ENCODE measurements at places on chromosomes 3 and 15. TPM values are rescaled to one million over a fixed set of nuclear protein-coding genes. Genes with fewer than 3 reads are reported as not detected.

DNA sequence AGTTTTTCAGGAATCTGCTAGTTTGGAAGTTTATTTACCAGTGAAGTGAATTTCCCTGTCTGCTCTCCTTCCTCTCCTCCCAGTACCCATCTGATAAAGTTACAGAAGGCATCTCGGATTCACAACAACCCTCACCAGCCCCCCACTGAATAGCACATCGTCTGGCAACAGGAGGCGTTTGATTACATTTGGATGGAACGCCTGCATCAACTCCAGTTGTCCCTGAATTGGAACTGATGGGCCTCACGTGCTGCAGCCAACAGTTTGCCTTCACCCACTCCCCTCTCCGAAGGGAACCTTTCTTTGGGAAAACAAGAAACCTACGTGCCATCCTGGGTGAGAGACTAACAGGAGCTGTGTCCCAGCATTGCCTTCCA is 59.5 kb upstream of the BCL6 start:
- DNase-seq, result no peak

DNA sequence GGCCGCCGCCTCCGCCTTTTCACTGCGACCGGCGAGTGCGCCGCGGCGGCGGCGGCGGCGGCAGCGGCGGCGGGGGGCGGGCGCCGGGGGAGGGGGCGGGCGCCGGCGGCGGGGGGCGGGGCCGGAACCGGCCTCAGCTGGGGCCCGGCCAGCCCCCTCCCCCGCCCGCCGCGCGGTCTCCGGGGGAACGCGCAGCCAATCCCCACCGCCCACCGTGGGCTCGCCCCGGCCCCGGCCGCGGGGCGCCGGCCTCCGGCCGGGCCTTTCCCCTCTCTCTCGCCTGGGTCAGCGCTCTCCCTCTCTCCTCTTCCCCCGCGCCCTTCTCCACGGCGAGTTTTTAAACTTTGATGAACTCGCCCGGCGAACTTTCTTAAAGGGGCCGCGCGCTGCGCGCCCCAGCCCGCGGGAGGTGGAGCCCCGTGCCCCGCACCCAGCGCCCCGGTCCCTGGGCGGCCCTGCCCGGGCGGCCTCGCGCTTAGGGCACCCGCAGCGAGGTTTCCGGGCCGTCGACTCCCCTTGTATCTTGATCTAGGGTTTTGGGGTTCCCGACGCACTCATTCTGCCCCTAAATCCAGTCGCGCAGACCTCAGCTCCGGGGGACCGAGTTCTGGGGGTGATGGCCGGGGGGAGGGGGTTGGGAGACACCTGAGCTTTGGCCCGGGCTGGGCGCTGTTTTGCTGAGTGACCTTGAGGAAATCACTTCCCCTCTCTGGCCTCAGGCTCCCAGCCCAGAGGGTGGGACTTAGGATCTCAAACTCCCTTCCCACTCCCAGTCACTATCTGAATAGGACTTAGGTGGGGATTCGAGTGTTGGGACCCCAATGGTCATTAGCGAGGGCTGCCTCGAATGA is at the start of gene RBPMS2:
RBPMS2 (minus strand) TSS at position 39 of the 851 bp plus-strand sequence. CDS start 270 bp downstream, outside the sequence.
- DNase-seq, result no peak

- DNase-seq, result no peak
These were observed 104.1 kb upstream of the TNFAIP8L3 start for GRCh38 chr15:51198701-51199232.

GRCh38 chr3:102536456-102536855 is 101.6 kb downstream of the ZPLD1 start:
- DNase-seq, result peak; percentile 13

GRCh38 chr15:50740955-50741354 is 24.6 kb downstream of the SPPL2A start:
- DNase-seq, result no peak

DNA sequence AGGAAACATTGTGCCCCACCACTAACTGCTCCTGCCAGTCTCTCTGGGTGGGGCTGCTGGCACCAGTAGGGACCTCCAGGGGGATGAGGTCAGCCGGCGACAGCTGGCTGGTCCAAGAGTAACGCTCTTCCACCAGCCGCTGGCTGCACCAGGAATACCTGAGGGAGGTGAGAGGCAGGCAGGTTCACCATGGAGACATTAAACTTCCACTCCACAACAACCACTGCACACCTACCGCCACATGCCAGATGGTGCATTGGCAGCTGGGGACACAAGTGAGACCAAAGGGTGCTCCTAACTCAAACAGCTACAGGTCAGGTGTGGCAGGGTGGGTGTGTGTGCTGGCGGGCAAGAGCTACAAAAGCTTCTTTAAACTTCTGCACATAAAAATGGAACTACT is 4.5 kb downstream of the POLG start:
- no peak for DNase-seq

- no peak for DNase-seq
These were observed 72.1 kb upstream of the ETV5 start for GRCh38 chr3:186180891-186181481.

GRCh38 chr15:69358850-69359249 is 55.3 kb upstream of the KIF23 start:
- no peak for DNase-seq

- DNase-seq, result no peak
These were observed 148.1 kb downstream of the LMLN start for GRCh38 chr3:198107840-198108734.

- DNase-seq, result peak; percentile 95
These were observed 32.9 kb upstream of the MTMR10 start for GRCh38 chr15:31024330-31024729.

ZSCAN2 gene
- 34.0 TPM for total RNA-seq

GOLGA6L22 gene
- not detected for total RNA-seq

Measured in epithelial cell of proximal tubule (primary cell).